ENCODE measurements at places on chromosomes 4 and X.

GRCh38 chr4:105147016-105147552 is 408 bp downstream of the TET2 start:
- DNase-seq, result no peak

- DNase-seq, result peak; percentile 18
Observed at GRCh38 chrX:103607364-103608305, at the start of gene TCEAL3. TSS of gene TCEAL3 (plus strand) at chrX:103607963. CDS start at chrX:103609065, 1,102 bp downstream.

- DNase-seq, result no peak
Observed at GRCh38 chr4:43481526-43481925, 589.0 kb downstream of the GRXCR1 start.

DNA sequence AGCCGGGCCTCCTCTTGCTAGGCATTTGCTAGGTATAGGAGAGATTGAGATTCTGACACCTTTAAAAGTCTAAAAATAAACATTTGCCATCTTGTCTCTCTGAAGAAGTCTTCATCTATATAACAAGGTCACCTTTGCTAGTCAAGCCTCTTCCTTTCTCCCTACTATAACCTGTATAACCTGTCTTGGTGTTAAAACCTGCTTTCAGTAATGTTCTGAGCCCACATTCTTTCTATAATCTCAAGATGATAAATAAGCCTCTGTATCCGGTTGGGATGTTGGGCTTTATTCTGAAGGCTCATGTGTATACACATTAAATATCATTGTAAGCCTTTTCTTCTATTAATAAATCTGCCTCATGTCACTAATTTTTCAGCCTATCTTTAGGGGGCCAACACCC is 10.2 kb downstream of the ASIC5 start:
- no peak for DNase-seq

DNA sequence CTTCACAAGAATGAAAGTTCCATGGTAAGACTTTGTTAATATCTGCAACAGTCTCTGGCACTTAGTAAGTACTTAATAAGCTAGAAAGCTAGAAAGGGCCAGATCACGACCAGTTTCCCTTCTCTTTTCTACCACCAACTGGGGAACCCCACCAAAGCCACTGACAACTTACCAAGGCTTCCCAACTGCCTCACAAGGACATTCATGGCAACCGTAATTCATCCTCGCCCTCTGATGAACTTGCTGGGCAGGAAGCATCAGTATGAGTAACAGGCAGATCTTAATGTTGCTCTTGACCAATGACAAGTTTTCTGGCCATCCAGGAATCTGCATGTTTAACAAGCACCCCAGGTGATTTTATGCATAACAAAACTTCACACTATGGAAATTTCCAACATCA is 23.2 kb upstream of the ZCCHC13 start:
- DNase-seq, result no peak

- DNase-seq, result peak; percentile 74
Observed at GRCh38 chr4:124640022-124640730, 72.4 kb downstream of the ANKRD50 start.

DNA sequence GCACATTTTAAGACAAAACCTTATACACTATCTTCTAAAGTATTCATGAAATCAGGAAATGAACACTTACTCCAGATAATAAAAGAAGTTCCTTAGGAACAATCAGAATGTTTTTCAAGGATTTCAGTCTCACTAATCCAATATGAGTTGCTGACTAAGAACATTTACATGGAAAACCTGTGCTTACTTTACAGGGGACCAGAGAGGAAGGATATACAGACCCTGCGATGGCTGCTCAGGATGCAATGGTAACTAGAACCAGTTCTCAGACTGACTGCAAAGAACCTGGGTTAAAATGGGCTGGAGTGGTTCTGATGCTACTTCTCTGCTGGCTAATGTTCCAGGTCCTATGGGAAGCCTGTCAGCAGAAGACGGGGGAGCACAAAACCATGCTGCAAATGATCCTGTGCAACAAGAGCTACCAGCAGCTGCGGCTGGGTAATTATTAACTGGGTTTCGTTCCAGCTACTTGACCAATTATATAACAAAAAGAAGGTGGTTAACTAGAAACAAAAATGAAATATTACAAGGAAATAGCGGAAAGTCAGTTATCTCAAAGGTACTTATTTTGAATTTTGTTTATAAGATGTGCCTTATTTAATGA is 85.3 kb downstream of the ANXA10 start:
- no peak for DNase-seq

DNA sequence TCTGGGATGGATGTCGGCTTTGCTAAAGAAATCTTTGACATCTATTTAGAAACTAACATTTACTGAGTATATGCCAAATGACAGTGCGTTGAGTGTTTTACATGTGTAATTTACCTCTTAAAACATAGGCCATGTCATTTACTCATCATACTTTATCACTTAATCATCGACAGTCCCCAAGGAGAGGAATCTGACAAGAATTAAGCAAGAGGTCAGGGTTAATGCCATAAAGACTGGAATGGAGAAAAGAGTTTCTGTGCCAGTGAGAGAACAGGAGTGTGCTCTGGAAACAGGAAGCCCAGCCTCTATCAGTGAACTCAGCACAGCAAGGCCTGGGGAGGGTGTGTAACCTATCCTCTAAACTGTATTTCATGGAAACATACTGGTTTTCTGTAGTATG is 28.0 kb upstream of the AMOT start:
- DNase-seq, result peak; percentile 74

Data from HCEC 1CT (cell line).